Hematopoietic multipotent progenitor cell treated with erythropoietin and hydrocortisone succinate and interleukin-3 and kit ligand, for 6 days (in vitro differentiated cells): ENCODE measurements at places on chromosomes 3 and 15.

- DNase-seq = no peak
Observed at GRCh38 chr15:96977886-96978285, 647.4 kb downstream of the NR2F2 start.

DNA sequence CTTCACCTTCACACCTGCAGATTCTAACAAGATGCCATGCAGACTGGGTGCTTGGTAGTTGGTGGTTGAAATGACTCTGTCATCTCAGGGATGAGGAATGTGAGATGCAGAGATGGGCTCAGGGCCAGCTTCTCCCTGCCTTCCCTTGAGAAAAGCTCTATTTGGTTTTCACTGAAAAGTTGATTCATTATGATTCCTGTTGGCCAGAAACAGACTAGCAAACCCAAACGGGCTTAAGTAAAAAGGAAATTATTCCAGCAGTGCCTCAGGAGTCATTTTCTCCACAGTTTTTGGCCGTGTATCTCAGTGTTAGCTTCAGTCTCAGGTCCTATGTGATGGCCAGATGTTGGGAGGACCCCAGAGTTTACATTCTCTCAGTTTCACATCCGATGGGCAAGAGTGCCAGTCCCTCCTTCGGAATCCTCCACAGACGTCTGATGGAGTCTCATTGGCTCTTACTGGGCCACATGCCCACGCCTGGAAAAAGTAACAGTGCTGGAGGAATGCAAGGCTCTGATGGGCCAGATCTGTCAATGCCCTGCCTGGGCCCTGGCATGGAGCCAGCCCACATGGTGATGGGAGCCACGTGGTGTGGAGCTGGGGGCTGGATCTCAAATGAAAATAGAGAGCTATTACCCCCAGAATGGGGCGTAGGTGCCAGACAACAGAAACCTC is 22.3 kb upstream of the SACM1L start:
- peak; percentile 68 for DNase-seq

DNA sequence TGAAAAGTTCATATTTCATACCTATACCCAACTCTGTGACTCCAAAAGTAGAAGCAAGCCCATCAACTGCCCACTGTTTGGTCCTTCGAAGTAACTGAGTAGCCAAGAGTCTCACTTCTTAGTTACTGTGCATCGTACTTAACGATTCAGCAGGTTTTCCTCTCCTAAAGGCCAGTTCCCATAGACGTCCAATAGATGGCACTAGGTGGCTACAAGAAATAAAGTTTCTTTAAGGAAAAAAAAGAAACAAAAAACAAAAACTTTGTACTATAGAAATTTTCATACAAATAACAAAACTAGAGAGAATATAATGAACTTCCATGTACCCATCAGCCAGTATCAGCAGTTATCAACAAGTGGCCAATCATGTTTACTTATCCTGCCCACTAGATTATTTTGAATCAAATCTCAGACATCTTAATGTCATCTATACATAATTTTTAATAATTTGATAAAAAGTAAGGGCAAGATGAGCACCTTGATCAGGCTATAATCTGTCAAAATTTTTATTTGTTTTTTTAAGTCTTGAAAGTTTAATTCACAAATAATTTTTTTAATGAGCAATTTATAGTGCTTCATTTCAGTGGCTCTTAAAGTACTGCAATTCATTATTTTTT is 63.8 kb upstream of the ACP3 start:
- DNase-seq = peak; percentile 87

DNA sequence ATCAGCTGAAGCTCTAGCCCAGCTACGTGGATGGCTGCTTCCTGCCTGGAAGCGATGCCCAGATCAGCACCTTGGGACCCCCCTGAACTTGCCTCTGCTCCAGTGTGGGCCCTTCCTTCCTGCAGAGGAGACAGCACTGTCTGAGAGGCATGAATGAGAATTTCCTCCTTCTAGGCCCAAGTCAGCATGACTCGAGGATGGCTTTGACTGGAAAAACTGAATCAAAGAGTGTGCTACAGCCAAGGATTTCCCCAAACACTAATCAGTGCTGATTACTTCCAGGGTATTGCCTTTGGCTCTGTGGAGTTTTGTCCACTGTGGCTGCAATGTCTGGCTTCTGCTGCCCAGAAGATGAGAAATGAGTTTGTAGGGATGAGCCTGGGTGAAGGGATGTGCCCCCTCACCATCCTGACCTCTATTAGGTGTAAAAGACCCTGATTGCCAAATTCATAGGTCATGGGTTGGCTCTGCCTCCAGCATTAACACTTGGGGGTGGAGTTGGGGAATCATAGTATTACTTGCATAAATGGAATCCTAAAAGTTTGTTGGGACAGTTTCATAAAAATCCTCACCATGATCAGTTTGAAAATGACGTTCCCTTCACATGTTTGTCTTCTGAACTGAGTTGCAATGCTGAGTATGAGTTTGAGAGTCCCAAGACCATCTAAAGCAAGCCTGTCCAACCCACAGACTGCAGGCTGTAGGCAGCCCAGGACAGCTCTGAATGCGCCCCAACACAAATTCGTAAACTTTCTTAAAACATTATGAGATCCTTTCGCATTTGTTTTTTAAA is 36.7 kb downstream of the FLNB start:
- DNase-seq = no peak

GRCh38 chr3:113575206-113575605 is 42.9 kb downstream of the SIDT1 start:
- DNase-seq = no peak

- DNase-seq = peak; percentile 9
Observed at GRCh38 chr15:39132954-39133600, 447.8 kb upstream of the THBS1 start.

GRCh38 chr3:42960282-42960681 is 18.8 kb upstream of the GASK1A start:
- DNase-seq = peak; percentile 28

DNA sequence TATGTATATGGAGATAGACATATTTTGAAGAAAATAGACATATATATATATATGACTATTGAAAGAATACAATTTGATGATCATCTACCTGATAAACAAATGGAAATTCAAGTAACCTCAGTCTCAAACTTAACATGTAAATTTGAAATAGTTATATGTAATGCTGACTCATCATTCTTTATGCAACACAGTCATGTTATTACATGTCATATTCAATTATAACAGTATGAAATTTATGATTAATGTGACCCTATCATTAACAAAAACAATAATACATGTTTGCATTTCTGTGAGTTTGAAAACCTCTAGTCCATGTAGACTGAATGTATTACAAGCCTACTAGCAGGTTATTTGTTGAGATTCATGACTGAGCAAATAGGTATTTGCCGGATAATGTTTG is 204.1 kb downstream of the CADM2 start:
- DNase-seq = no peak

- DNase-seq = no peak
Observed at GRCh38 chr15:79956354-79956939, 14.5 kb downstream of the BCL2A1 start.

- no peak for DNase-seq
Observed at GRCh38 chr15:50235794-50236193, 29.7 kb downstream of the HDC start.

GRCh38 chr15:34025252-34025651 is 13.8 kb downstream of the AVEN start:
- DNase-seq = peak; percentile 16

DNA sequence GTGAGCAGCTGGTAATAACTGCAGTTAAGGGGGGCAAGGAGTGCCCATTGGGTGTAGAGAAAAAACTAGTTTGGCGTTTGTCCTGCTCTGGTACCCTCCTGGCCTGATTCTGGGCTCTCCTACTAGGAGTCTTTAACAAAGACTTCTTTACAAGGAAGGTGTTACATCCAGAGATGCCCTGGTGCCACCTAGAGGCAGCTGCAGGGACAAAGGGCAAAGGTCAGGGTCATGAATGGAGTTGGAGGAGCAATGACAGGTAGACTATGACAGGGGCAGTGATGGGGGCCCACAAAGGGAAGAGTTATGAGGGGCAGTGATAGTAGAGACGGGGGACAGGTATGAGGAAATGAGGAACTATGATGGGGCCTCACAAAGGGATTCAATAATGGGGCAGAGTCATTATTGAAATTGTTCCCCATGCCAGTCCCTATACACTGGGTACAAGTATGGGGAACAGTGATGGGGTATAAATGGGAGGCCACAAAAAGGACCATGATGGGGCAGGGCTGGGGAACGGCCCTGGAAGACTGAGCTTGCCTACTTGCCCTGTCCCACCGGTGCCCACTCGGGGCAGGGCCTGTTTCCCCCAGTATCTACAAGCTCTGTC is 7.9 kb downstream of the CCDC71 start:
- peak; percentile 79 for DNase-seq

- no peak for DNase-seq
Observed at GRCh38 chr3:62073038-62073437, 300.3 kb downstream of the FEZF2 start.

GRCh38 chr15:78981532-78982313 is 36.9 kb upstream of the CTSH start:
- peak; percentile 4 for DNase-seq

DNA sequence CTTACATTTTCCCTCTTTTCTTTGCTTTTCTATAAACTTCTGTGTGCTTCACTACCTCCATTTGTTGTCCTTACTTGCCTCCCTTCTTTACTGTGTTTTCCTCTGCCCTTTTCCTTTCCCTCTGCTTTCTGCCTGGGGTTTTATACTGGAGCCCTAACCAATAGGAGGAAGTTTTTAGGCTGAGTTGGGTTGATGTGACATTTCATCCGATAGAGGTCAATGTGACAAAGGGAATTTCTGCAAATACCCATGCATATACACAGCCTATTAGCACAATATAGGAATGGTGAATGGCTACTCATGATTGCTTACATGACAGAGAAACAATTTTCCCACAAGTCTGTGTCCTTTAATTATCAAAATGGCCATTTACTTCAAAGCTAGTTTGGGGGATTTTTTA is 153.0 kb upstream of the ARPP21 start:
- no peak for DNase-seq

- DNase-seq = no peak
Observed at GRCh38 chr3:162213956-162214355, 717.3 kb downstream of the OTOL1 start.

DNA sequence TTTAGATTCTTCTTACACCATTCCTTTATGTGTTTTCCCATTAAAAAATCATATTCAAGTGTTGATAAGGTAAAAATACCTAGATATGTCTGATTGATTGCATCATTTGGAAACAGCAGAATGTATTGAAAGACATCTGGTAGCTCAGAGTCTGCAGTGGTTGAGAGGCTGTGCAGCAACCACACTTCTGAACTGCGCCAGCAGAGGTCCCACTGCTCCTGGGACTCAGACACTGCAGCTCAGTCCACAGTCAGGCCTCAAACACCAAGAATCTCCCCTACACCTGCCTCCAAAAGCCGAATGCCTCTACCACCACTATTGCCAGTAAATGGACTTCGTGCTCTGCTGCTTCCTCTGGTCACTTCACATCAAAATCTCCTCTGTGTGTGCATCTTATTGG is 176.9 kb upstream of the LMCD1 start:
- peak; percentile 82 for DNase-seq

DNA sequence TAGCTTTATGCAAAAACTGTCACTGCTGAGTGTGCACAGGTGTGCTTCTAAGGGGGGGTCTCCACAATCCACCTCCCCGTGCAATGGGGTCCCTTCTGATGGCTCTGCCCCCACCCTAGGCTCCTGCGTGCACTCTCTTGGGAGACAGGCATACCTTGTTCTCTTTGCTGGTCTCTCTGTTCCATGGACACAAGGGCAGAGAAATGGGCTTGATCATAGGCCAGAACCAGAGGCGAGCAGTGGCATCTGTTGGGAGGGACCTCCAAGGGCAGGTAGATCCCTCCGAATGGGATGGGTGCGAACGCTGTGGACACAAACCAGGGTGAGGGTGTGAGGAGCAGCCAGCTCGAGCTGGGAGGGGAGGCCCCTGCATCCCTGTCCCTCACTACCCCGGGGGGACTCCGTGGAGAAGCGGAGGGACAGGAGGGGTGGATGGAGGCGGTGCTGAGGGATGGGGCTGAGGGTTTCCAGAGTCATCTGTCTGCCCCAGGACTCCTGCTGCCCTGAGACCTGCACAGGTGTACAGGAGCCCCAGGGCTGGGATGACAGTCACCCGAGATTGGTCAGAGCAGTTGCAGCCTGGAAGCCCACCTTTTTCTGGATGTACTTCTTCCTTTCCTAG is 175.0 kb downstream of the KLF13 start:
- DNase-seq = no peak

- DNase-seq = no peak
Observed at GRCh38 chr3:26639339-26639738, 16.8 kb downstream of the LRRC3B start.

- DNase-seq = peak; percentile 62
Observed at GRCh38 chr3:70064194-70064779, 64.8 kb downstream of the SAMMSON start.

GRCh38 chr3:178485756-178486155 is 50.5 kb upstream of the KCNMB2 start:
- no peak for DNase-seq

- no peak for DNase-seq
Observed at GRCh38 chr3:137992592-137992991, 17.4 kb upstream of the CLDN18 start.
